ENCODE measurements at places on chromosomes 12 and 14.

- DNase-seq: no peak
Observed at GRCh38 chr12:131242741-131243496, 289.2 kb downstream of the ADGRD1 start.

DNA sequence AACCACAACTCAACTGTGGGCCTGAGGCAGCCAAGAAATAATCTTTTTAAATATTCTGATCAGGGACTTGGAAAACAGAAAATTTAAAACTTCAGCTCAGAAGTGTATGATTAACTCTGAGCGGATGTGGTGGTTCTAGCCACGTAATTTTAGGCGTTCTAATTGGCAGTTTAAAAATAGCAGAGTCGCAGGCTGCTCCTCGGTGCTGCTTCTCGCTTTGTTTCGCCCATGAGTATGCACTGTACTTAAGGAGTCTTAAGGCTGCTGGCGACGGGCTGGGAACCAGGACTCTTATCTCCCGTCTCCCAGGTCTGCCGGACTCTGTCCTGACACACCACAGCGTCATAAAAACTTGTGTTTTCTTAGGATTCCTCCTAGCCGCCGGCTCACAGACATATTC, 113.4 kb upstream of the PELI2 start:
- DNase-seq: no peak

GRCh38 chr12:89349814-89350213, 2.5 kb downstream of the DUSP6 start:
- peak; percentile 59 for DNase-seq

DNA sequence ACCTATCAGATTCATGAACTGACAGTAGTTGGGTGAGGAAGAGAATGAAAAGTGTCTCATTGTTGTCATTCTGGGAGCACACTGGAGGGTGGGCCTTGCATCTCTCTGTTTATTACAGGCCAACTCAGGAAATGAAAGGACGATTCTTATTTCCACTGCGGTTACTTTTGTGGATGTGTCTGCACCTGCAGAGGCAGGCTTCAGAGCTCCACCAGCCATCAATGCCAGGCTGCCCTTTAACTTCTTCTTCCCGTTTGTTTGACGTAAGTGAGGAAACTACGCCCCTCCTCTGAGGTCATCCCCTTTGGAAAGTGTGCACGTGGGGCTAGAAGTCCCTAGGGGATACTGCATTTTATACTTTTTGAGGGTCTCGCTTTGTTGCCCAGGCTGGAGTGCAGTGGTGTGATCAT, 33.7 kb downstream of the TCTN1 start:
- no peak for DNase-seq

GRCh38 chr14:52063052-52063462, 5.8 kb downstream of the NID2 start:
- no peak for DNase-seq

GRCh38 chr12:111444314-111444924, 38.7 kb downstream of the SH2B3 start:
- no peak for DNase-seq

GRCh38 chr14:94392510-94392935, 4.1 kb upstream of the SERPINA1 start:
- no peak for DNase-seq

DNA sequence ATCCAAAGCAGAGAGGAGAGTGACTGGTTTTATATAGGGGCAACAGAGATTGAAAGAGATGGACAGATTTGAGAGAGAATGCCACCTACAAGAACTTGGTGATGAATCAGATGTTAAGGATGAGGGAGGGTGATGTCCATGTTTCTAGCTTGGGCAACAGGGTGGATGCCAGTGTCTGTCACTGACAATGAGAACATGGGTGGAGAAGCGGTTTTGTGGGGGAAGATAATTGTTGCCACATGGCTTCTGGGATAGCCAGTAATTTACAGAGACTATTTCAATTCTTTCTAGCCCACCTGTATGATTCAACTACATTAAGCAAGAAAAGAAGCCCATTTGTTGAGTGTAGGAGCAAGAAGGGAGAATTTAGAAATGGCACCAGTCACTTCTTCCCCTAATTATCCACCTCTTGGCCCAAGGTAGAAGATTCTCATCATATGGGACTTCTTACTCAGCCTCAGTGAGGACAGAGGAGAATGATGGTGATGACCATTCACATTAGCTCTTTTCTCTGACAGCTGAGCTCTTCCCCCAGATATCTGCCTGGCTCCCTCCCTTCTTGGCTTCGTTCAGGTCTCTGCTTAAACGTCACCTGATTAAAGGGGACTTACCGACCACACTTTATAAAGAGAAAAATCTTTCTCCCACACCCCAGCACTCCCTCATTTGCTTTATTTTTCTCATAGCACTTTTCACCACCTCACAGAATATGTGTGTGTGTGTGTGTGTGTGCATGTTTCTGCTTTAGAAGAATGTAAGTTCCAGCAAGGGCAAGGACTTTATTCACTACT, 117.8 kb downstream of the DUSP6 start:
- DNase-seq: no peak

- no peak for DNase-seq
Observed at GRCh38 chr12:27555361-27555760, 31.4 kb downstream of the PPFIBP1 start.

GRCh38 chr14:29897181-29897580, 30.5 kb downstream of the PRKD1 start:
- no peak for DNase-seq

DNA sequence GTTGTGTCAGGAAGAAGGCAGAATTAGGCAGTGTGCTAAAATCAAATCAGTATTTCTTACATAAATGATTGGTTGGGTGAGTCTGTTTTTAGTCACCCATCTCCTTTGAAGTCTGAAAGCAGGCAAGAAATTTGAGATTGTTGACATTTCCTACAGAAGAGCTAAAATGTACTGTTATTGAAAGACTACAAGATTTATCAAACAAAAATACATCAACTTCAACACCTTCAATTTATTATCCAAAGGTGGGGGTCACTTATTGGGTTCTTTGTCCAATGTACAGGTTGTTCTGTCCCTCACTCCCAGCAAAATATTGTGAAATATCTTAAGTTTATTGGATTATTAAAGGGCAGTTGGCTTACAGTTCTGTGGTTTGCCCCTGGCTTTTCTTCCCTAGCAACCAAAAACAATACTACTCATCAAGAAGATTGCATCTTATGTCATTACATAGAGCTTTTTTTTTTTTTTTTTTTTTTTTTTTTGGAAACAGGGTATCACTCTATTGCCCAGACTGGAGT, 20.6 kb upstream of the PKP2 start:
- no peak for DNase-seq

GRCh38 chr14:26403760-26404159, 194.1 kb downstream of the NOVA1 start:
- DNase-seq: no peak

- no peak for DNase-seq
Observed at GRCh38 chr14:63326840-63327239, 8.1 kb upstream of the GPHB5 start.

DNA sequence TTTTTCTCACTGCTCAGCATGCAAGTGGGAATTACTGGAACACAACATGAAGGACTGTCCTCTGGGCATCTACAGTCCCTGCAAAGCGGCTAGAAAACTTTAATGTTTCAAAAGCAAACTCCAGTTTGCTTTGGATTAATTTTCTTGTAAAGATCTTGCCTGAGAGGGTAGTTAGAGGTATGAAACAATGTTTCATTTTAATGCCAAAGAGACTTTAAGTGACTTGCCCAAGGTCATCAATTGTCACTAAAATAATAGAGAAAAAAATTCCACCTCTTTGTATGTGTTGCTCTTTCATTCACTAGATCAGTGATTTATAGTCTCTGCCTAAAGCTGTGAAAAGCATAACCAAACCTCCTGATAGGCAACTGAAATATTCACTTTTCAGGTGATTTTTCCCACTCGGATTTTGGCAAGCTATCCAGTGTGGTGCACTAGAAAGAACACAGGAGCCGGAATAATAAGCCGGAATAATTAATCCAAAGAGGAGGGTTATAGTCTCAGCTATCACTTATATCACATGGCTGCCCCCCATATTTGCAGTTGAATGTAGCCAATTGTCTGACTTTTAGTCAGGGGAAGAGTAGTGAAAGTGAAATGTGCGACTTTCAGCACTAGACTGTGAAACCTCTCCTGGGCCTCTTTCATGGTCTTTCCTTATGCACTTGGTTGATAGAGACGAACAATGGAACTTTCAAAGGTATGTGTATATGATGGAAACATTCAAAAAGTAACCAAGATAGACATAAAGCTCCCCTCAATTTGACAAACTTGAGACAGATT, 107.7 kb downstream of the SLC6A15 start:
- no peak for DNase-seq

- DNase-seq: no peak
Observed at GRCh38 chr14:69428289-69428998, 30.0 kb downstream of the SLC39A9 start.

DNA sequence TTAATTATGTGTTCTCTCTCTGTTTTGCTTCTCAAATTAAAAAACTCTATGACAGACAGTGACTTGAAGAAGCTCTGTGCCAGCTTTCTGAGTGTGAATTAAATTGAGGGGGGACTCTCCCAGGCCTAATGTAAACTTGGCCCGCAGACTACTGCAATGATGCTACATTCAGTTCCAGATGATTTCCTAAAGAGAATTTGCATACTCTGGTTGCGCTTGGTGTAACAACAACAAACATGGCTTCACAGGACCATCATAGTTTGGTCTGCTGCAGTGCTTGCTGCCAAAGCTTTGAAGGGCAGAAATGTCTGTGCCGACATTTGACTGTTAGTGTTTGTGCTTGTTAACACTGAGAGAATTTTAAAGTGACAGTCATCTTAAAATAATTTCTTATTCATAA, 25.0 kb downstream of the CFAP54 start:
- no peak for DNase-seq

- DNase-seq: peak; percentile 26
Observed at GRCh38 chr12:99658671-99659349, 11.3 kb downstream of the GARIN6 start.

DNA sequence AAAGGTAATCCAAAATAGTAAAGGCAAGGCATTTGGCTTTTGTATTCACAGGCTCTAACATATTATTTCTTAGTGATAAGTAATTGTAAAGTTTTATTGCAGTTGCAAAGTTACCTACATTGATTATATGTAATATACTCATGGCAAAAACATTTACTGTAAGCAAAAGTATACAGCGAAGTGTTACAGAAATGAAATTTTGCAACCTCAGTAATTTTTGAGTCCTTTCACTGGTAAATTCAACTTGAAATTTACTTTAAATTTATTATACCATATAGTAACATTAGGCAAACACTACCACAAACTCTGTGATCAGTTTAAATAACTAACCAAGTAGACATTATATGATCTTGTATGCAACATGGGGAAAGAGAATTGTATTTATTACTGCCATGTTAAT, 89.0 kb downstream of the CDK17 start:
- DNase-seq: no peak

- DNase-seq: no peak
Observed at GRCh38 chr14:50402965-50403364, 6.3 kb upstream of the CDKL1 start.

GRCh38 chr12:109714913-109715244, 1.3 kb downstream of the FAM222A start:
- DNase-seq: no peak

DNA sequence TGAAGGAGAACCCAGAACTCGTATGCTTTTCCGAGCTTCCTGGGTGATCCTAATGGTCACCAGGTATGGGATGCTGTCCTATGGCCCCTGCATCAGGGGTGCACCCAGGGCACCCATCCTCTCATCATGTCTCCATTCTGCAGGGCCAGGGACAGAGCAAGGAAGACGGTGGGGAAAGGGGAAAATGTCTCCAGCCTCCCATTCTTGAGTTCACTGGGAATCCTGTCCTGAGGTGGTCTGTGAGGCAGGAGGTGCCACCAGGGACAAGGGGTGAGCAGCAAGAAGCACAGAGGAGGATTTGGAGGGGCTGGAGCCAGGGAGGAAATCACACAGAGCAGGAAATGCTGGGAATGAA, 14.9 kb upstream of the SLC6A12 start:
- no peak for DNase-seq

DNA sequence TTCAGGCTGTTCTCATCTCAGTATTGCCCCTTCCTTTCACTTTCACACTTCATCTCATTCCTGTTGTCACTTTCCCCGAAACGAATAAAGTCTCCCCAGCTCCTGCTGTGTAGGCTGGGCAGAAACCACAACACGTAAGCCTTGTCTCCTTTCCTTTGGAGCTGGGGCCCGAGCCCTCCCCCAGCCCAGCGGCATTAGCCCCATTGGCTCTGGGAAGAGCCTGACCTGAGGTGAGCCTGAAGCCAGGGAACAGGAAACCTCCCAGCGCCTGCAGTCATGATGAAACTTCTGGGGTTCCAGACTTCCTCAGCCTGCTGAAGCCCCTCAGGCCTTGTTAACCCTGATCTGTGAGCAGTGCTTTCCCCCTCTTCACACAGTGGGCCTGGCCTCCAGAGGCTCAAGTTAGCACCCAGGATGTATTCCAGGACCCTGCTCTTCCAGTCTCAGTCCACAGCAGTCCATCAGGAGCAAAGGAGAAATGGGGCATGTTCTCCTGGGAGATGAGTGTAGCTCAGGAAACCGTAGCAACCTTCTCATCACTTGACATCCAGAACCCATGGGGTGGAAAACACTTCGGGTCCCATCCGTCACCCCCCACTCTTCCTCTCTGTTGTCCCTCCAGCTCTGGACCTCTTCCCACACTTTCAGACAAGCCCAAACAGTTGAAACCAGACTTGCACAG, 21.8 kb downstream of the VASH1 start:
- DNase-seq: no peak

DNA sequence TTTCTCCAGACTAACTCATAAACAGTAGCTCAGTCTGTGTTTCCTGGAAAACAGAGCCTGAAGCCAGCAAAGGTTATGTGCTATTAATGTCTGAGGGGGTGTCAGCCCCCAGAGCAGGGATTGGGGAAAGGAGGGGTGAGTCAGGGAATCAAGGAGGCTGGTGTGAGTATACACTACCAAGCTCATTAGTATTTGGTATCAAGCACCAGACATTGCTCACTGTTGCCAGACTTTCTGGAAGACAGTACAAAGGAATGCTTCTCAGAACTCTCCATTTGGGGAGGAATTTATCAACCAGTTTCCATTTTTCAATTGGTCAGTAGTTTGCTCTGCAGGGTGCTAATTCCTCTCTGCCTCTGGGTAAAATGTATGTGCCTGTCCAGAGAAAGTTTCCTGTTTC, 443.4 kb downstream of the GLT1D1 start:
- no peak for DNase-seq

DNA sequence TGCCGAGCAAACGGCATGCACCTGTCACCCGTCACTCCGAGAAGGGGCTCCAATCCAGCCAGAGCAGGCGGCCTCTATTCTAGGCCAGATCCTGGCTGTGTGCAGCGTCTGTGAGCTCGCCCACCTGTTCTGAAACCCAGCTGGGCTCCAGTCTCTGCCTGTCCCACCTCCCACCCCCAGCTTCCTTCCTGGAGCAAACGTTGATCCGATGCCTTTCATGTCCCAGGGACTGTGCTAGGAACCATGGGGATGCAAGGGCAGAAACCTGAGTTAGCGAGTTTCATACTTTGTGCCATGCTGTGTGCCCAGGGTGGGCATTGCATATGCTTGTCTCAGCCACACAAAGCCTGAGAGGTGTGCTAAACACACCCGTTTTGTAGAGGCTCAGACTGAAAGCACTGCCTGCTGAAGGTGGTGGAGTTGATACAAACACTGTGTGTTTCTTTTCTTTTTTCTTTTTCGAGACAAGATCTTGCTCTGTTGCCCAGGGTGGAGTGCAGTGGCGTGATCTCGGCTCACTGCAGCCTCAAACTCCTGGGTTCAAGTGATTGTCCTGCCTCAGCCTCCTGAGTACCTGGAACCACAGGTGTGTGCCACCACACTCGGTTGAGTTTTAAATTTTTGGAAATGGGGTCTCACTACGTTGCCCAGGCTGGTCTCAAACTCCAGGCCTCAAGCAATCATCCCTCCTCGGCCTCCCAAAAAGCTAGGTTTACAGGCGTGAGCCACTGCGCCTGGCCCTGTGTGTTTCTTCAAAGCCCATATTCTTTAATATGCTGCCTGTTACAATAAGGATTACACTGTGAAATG, 84.1 kb upstream of the MED13L start:
- DNase-seq: peak; percentile 82

Measured in NCI-H510A treated with DMSO at 0.1 percent for 48 hours (cell line).